NCI-H1105 treated with DMSO at 0.1 percent for 48 hours (cell line): ENCODE measurements at places on chromosomes 4 and X.

- no peak for DNase-seq
Measured at GRCh38 chrX:23317799-23318724, 16.6 kb upstream of the PTCHD1 start.

GRCh38 chr4:137685357-137685756, 153.1 kb upstream of the PCDH18 start:
- no peak for DNase-seq

DNA sequence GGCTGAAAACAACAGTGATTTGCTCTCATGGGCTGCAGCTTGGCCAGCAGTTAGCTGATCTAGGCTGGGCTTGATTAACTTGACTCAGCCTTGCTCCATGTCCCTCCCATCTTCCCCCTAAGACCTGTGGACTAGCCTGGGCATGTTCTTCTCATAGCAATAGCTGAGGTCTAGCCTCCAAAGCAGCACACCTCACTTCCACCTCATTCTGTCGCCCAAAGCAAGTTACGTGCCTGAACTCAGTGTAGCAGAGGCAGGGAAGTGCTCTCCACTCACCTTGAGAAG, 62.2 kb downstream of the EVC start:
- DNase-seq: no peak

GRCh38 chr4:174244441-174244840, 39.0 kb downstream of the FBXO8 start:
- DNase-seq: no peak
